ENCODE measurements at places on chromosomes 6 and 20.

DNA sequence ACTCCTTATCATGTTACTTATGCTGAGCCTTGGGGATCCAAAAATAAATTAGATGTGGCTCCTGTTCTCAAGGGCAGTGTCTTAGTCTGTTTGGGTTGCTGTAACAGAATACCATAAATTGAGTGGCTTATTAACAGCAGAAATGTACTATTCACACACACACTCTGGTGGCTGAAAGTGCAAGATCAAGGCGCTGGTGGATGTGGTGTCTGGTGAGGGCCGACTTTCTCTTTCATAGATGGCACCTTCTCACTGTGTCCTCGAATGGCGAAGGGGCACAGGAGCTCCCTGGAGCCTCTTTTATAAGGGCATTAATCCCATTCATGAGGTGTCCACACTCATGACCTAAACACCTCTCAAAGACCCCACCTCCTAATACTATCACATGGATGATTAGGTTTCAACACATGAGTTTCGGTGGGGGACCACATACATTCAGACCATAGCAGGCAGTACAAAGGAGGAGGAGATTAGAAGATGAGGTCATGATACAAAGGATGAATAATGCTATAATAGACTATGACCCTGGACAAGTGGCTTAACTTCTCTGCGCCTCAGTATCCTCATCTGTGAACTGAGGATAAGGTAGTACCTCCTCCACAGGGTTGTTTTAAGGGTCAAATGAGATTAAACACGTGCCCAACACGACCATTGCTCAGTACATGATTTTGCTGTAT is 34.1 kb downstream of the RPP40 start:
- DNase-seq = no peak

DNA sequence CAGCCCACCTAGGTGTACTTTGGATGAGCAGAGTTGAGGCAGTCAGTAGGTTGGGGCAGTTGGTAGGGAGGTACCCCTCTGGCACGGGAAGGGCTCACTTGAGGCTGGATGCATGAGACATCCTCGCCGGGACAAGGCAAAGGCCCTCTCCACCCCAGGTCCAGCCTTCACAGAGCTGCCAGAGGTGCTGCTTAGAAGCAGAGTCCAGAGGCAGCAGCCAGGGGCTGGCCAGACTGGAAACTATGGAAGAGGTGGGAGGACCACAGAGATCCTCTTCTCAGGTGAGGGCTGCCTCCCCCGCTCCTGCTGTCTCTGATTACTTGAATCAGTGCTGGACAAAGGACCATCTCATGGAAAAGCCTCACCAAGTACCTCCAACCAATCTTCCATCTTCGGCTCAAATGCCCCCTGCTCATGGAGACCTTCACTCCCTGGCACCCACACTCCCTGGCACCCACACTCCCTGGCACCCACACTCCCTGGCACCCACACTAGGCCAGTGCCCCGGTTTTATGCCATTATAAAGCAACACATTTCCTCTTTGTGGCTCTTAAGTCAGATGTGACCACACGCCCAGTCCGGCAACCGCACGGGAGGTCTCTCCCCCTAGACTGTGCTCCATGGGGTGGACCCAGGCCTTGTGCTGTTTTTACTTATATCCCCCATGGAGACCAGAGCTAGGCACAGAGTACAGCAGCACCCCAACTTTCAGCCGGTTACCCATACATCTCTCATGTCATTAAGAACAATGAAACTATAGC is 100.1 kb downstream of the YTHDF1 start:
- DNase-seq = no peak

DNA sequence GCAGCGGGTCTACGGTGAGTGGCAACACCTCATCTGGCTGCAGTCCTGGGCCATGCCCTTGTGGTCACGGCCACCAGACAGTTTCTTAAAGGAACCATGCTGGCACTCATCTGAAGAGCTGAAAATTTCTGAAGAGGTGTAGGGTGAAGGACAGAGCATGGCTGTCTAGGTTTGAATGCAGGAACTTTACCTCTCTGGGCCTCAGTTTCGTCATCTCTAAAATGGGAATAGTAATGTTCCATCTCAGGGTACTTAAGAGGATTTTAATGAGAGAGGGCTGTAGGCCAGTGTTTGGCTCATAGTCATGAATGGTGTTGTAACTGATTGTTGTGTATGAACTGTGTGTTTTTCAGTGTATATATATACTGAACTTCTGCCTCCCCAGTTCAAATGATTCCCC is 5.8 kb downstream of the COX4I2 start:
- DNase-seq = no peak

- no peak for DNase-seq
Observed at GRCh38 chr6:75023634-75024033, 182.2 kb downstream of the COL12A1 start.

DNA sequence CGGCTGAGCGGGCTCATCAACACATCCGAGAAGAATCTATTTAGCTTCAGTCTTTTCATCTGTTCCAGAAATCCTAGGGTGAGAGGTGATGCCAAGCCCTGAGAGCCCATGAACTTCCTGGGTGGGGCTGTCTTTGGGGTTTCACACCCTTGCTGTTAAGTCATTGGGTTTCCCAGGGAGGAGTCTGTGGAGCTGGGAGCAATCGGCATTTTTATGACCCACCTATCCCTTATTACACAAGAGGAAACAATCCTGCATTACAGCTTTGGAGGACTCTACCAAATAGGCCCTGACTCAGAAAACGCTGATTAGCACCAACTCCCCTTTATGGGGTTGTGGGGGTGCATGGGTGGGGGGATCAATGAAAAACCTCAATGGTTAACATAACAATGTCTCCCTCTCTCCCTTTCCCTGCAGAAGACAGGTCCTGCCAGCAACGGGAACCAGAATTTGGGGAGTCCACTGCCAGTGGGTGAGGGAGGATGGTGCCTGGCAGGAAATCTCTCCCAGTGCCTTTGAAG is 46.3 kb downstream of the EZR start:
- DNase-seq = no peak

- DNase-seq = no peak
Observed at GRCh38 chr20:61292821-61293612, 41.0 kb downstream of the CDH4 start.

GRCh38 chr20:51494241-51495110 is 48.0 kb downstream of the NFATC2 start:
- no peak for DNase-seq

DNA sequence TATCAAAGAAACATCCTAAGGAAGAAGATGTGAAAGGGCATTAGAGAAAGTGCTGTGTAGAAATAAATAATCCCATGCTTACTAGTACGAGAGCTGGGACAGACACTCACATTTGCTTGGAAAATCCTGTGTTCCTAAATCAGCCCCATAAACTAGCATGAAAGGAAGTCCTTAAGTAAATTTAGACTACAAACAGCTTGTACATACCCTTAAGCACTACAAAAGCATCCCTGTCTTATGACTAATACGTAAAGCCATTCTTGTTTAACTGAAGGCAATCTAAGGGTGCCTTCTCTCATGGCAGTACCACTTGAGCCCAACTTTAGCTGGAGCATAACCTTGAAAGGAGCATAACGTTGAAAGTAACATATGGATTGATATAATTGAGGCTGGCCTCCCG is 15.4 kb upstream of the FOXQ1 start:
- DNase-seq = no peak

- no peak for DNase-seq
Observed at GRCh38 chr6:81756690-81757089, 4.2 kb upstream of the TENT5A start.

GRCh38 chr20:63978319-63979228 is 868 bp downstream of the SAMD10 start:
- no peak for DNase-seq

DNA sequence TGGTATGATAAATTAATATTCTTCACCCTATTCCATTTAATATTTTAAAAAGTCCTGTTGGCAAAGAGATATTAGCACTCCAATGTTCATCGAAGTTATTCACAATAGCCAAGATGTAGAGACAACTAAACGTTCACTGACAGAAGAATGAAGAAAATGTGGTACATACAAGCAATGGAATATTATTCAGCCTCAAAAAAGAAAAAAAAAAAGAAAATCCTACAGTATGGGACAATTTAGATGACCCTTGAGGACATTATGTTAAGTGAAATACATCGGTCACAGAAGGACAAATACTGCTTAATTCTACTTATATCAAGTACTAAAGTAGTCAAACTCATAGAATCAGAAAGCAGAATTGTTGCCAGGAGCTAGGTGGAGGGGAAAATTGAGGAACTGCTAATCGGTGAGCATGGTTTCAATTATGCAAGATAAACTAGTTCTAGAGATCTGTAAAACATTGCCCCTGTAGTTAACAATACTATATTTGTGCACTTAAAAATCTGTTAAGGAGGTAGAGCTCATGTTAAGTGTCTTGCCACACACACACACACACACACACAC is 4.7 kb downstream of the GCLC start:
- DNase-seq = no peak

GRCh38 chr6:107510108-107510507 is 20.2 kb downstream of the SOBP start:
- no peak for DNase-seq

DNA sequence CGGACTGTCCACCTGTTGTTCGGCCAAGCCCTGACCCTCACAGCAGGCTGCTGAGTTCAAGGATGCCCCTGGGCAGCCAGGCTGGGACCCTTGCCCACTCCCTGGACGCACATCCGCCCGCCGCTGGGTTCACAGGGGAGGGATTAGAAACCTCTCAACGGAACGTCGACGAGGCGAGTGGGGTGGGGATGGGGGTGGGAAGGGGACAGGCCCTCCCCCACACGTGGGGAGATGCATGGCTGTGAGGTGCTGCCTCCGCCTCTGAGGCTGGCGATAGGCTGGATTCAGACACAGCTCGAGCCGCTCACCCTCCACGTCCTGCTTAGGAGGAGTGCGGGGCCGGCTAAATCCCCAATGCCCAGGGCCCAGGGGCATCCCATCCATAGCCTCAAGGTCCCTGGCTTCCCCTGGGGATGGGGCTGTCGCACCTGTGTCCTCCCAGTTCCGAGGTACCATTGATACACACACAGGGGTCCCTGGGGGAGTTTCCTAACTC is 90.6 kb upstream of the BHLHE23 start:
- DNase-seq = no peak

DNA sequence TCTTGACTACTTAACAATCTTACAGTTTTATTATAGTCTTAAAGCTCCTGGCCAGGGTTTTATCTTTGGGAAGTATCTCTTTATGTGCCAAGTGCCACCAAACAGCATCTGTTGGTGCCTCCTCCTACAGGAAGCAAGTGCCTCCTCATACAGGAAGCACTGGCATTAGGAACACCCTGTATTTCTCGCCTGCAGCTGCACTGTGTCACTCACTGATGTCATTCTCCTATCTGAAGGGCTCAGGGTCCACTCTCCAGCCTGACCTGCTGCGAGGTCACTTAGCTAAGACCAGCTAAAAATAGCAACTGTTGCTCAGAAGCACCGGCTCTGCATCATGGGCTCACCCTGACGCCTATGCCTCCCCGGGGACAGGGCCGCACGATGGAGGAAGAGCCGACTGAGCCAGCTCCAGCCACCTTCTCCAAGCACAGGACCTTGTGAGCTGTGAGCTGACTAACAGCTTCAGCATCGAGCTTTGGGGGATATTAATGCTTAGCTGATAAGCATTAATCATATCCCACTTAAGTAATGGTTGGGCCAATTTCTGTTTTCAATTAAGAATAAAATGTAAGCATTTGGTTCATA is 66.3 kb upstream of the CD93 start:
- DNase-seq = no peak
